Non-pigmented ciliary epithelial cell (primary cell): ENCODE measurements at places on chromosomes 1 and 21.
A peak's percentile ranks its signal among the peaks of the same experiment; 100 is the strongest.

- DNase-seq = no peak
Measured at GRCh38 chr1:62335656-62336055, 16.4 kb upstream of the KANK4 start.

DNA sequence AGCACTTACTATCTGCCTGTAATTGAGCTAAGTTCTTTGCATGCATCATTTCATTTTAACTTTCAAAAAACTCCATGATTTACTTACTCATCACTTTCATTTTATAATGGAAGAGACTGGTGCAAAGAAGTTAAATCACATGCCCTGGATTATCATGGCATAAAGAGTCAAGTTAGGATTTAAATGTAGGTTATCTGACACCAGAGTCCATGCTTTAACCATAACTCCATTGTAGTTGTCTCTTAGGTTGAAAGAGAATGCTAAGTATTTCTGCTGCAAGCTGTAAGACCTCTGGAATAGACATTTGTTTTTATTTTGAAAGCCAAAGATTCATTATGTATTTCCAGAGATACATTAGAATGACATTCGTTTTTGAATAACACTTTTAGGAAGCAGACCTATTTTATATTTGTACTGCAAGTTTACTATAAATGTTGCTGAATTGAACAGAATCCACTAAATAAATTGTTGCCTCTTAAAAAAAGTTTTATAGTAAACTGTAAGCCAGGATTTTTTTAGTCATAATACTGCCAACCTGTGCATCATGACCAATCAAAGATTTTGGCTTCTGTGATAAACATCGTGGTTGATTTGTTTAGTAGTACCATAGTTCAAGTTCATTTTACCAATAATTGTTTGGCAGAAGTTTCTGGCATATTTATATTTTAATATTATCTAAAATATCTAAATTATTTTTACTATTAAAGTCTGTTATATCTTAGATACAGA lies 26.1 kb downstream of the CFH start:
- peak; percentile 17 for DNase-seq

- DNase-seq = no peak
Measured at GRCh38 chr1:49864581-49864980, 159.2 kb downstream of the AGBL4 start.

GRCh38 chr1:31752258-31752657 lies 11.9 kb downstream of the ADGRB2 start:
- DNase-seq = no peak

GRCh38 chr21:33618407-33618806 lies 23.1 kb downstream of the CRYZL1 start:
- DNase-seq = no peak

DNA sequence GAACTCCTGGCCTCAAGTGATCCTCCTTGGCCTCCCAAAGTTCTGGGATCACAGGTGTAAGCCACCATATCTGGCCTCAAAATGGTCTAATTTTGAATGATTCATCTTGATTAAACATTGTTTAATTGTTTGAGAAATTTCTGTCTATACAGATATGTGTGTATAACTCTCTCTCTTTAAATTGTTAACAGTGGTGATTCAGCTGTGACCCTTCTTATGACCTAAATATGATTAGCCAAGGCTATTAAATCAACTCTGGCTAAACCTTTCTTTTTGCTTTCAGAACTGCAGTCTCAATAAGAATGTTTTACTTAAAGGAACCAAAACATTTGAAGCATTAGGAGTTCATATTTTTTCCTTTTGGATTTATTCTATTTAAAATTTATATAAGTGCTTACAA lies 19.2 kb upstream of the B3GALT5 start:
- no peak for DNase-seq

DNA sequence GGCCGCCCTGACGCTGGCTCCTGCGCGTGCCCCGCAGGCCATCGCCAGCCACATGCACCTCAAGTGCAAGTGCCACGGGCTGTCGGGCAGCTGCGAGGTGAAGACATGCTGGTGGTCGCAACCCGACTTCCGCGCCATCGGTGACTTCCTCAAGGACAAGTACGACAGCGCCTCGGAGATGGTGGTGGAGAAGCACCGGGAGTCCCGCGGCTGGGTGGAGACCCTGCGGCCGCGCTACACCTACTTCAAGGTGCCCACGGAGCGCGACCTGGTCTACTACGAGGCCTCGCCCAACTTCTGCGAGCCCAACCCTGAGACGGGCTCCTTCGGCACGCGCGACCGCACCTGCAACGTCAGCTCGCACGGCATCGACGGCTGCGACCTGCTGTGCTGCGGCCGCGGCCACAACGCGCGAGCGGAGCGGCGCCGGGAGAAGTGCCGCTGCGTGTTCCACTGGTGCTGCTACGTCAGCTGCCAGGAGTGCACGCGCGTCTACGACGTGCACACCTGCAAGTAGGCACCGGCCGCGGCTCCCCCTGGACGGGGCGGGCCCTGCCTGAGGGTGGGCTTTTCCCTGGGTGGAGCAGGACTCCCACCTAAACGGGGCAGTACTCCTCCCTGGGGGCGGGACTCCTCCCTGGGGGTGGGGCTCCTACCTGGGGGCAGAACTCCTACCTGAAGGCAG lies 23.4 kb upstream of the ARF1 start:
- no peak for DNase-seq

DNA sequence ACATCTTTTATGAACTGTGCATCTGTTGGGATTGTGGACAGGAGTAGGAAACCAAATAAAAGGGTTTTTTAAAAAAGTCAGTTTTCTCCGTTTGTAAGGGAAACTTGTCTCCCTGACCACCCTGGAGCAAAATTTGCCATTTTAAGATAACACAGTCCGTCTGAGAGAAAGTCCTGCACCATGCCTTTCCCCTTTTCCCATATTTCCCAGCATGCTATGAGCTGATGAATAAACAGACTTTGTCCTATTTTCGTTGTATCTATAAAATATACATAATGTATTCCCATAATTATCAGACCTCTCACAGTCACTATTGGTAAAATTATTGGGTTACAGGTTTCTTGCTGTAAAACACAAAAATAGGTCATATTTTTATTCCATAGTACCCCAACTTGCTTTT lies 1.7 kb upstream of the AKT3 start:
- DNase-seq = no peak

DNA sequence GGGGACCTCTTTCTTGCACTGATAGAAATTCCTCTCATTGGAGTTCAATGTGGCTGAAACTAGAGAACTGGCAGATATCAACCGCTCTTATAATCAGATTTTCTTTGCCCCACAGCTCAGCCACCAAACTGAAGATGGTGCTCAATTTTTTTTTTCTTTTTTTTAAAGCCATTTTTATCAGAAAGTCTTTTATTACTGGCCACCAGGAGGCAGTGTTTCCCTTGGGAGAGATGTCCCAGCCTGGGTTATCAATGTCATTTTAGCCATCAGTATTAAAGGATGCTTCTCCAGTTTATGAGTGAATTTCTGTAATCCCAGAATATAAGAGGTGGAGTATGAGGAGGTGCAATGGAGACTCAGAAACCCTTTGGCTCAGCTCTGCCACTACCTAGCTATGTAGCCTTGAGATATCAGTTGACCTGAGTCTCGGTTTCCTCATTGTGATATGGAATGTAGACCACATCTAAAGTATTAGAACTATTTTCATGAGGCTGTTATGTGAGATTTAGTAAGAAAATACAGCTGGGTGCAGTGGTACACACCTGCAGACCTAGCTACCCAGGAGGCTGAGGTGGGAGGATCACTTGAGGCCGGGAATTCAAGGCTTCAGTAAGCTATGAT lies 27.6 kb downstream of the CD244 start:
- DNase-seq = no peak

DNA sequence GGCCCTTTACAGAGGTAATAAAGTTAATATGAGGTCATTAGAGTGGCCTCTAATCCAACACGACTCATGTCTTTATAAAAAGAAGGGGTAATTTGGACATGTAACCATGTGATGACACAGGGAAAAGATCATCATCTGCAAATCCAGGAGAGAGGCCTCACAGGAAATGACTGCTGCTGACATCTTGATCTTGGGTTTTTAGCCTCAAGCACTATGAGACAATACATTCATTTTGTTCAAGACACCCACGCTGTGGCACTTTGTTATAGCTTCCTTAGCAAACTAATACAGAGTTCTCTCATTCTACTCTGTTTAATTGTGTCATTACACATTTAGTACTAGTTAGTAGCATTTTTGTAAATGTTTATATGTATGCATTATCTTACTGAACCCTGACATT lies 64.0 kb upstream of the RUNX1 start:
- no peak for DNase-seq

DNA sequence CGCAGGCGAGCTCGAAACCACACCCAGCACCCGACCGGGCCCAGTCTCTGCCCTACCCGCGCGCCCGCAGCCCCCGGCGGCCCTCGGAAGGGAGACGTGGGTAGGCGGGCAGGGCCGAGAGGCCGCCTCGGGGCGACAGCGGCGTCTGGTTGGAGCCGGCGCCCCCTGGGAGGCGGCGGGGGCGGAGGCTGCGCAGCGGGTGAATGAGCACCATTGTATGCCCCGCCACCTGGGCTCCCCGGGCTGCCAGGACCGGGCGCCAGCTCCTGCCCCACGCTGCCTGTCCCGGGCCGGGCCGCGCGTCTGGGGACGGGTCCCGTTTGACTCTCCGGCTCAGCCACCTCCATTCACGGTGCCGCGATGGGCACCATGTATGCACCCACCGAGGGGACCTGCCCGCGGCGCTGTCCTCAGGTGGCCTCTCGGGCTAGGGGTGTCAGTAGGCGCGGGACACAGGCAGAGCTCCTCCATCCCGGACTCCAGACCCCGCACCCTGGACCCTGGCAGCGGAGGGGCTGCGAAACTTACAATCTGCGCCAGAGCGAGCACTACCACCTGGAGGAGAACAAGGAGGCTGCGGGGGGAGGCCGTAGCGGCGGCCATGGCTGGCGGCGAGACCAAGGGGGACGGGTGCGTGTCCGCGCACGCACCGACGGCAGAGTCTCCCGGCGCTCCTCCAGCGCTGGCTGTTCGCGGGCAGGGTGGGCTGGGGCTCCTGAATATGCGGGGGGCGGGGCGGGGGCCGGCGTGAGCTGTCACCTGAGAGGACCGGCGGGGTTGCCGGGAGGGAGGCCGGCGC lies at the start of gene COL9A2:
TSS of gene COL9A2 (minus strand) at position 692 of the 799 bp plus-strand sequence. CDS start at position 603, 89 bp downstream.
- no peak for DNase-seq

- no peak for DNase-seq
Measured at GRCh38 chr1:218527737-218528136, 182.6 kb downstream of the TGFB2 start.

GRCh38 chr21:29264721-29265120 lies 34.0 kb upstream of the BACH1 start:
- DNase-seq = no peak

DNA sequence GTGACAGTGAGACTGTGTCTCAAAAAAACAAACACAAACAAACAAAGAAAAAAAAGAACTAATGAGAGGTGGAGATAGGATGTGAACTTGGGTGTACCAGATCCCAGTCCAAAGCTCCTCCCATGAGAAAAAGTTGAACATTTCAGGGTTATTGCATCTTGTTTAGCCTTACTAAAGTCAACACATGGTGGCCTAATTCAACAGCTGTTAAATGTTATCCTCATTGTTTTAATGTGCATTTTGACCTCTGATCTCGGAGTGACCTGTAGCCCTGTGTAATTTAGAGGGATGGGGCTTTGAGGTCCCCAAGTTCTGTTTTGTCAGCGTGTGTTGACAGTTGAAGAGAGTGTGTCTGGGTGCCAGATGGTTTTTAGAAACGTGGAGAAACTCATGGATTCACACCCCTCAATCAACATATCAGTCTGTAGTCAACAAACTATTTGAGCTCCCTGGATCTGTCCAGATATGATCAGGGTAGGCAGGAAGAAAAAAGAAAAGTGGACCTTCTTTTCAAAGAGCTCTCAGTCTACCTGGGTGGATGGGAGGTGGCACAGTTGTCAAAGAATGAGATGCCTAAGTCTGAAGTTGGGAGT lies 34.7 kb downstream of the PTPRU start:
- DNase-seq = no peak

- DNase-seq = no peak
Measured at GRCh38 chr1:100565937-100566699, 28.2 kb downstream of the GPR88 start.

GRCh38 chr1:54967372-54967771 lies 13.1 kb upstream of the TMEM61 start:
- no peak for DNase-seq
